Naive thymus-derived CD8-positive, alpha-beta T cell (primary cell): ENCODE measurements at places on chromosomes 4 and X. TPM values are rescaled to one million over a fixed set of nuclear protein-coding genes. Genes with fewer than 3 reads are reported as not detected.

TLR10 gene
- polyA plus RNA-seq, result 0.30 TPM

TLR7 gene
- polyA plus RNA-seq, result not detected

CENPI gene
- not detected for polyA plus RNA-seq

PGAM4 gene
- polyA plus RNA-seq, result not detected

FRG2 gene
- not detected for polyA plus RNA-seq

FAM149A gene
- 0.12 TPM for polyA plus RNA-seq

NDUFA1 gene
- 277 TPM for polyA plus RNA-seq

PRSS48 gene
- polyA plus RNA-seq, result not detected

KCNIP4 gene
- polyA plus RNA-seq, result 0.36 TPM

TRIML2 gene
- polyA plus RNA-seq, result not detected

HDX gene
- polyA plus RNA-seq, result 0.10 TPM
